Activated CD8-positive, alpha-beta memory T cell treated with anti-CD3 and anti-CD28 coated beads, Interleukin-2, amount 10 ng/mL, durations not matched to agents 7 days and 5 days (primary cell): ENCODE measurements at places on chromosomes 7 and 10. TPM values are rescaled to one million over a fixed set of nuclear protein-coding genes. Genes with fewer than 3 reads are reported as not detected.

Gene TACC2
- not detected for total RNA-seq

Gene RAB19
- 5.0 TPM for total RNA-seq

Gene PDZD7
- 0.59 TPM for total RNA-seq

Gene INHBA
- total RNA-seq, result not detected

Gene HECW1
- total RNA-seq, result not detected

Gene C10orf143
- total RNA-seq, result 4.3 TPM

Gene ADRA2A
- not detected for total RNA-seq

Gene SYT15
- total RNA-seq, result 0.33 TPM

Gene C10orf53
- total RNA-seq, result not detected

Gene OIT3
- not detected for total RNA-seq

Gene SFRP4
- not detected for total RNA-seq
